EL (cell line): ENCODE measurements at places on chromosomes 7 and 10.
A peak's percentile ranks its signal among the peaks of the same experiment; 100 is the strongest.

GRCh38 chr7:124269774-124270173 is 236.9 kb upstream of the TMEM229A start:
- DNase-seq, result no peak

DNA sequence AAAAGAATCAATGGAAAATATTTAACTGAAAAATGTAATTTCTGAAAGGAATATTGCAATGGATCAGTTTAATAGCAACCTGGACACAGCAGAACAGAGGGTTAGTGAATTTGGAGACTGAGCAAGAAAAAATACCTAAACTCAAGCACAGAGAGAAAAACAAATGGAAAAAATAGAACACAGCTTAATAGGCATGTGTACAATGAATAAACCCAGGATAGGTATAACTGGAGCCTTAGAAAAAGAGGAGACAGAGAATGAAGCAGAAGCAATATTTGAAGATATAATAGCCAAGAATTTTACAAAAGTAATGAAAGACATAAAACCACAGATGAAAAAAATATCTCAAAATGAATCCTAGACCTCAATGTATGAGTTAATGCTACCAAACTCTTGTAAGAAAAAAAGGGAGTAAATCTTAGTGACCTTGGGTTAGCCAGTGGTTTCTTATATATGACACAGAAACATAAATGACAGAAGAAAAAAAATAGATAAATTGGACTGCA is 2.9 kb upstream of the DNAJC1 start:
- no peak for DNase-seq

DNA sequence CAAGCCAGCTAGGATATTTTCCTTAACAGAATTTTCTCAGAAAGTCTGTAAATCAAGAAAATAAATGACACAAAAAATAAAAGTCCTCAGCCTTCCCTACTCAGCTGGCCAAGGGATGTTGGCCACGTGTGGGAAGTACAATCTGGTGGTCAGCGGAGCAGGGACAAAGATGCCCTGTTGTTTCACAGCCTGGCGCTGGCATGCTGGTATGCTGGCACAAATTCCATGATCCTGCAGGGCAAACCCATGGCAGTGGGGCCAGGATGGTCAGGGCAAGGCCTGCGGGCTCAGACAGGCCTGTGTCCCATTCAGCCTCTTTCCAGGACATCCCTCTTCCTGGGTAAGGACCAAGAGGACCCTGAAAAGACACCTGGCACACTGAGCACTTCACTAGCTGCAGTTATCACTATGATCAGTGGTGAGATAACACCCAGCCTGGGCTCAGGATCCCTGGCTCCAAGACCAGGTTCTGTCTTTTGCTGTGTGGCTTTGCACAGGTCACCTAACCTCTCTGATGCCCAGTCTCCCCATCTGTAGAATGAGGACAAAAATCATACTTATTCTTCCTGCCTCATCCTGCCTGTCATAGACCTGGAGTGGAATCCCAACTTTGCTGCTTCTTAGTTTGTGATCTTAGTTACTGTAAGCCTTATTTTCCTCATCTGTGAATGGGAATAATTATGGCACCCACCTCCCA is 10.8 kb upstream of the HSPA12A start:
- DNase-seq, result no peak

GRCh38 chr10:68184546-68184945 is 47.4 kb downstream of the ATOH7 start:
- DNase-seq, result no peak

- no peak for DNase-seq
These were observed 124.2 kb downstream of the ATE1 start for GRCh38 chr10:121803611-121804010.

DNA sequence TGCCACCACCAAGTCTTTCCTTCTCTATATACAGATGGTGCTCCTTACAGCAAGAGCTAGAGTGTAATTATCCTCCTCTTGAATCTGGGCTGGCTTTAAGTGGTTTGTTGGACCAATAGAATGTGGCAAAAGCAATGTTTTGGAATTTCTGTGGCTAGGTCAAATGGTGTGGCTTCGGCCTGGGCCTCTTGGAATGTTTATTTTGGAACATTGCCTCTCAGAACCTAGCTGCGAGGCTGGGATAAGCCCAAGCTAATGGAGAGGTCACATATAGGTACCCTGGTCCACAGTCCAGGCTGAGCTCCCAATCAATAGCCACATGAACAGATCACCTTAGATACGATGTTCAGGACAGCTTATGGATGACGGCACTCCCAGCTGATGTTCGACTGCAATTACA is 556.7 kb downstream of the TYW1 start:
- no peak for DNase-seq

DNA sequence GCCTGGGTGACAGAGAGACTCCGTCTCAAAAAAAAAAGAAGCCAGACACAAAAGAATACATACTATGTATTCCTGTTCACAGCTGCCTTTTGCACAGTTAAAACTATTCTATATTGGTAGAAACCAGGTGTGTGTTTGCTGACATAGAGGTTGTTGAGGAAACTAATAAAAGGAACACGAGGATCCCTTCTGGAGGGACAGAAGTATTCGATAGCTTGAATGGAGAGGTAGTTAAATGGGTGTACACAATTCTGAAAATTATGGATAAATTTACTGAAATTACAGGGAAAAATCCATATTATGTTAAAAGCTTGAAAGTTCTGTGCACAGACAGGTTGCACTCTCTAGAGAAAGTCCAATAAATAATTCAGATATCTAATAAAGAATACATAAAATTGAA is 71.5 kb downstream of the CUBN start:
- DNase-seq, result no peak

DNA sequence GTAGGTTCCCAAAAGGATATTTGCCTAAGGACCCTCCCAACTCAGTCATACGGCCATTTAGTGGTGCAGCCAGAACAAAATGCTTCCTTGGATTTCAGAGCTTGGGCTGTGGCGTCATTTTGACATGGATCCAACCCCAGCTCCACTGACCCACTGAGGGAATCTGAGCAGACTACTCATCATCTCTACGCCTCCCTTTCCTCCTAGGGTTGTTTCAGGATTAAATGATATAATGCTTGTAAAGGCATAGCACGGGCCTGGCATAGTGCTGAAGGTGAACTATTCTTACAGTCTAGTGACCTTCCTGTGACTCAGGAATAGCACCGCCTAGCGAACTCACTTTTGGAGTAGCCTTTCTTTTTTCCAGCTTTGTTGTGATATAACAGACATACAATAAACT is 70.3 kb upstream of the LOXL4 start:
- DNase-seq, result no peak

GRCh38 chr10:34792881-34793280 is 22.2 kb downstream of the PARD3 start:
- no peak for DNase-seq

DNA sequence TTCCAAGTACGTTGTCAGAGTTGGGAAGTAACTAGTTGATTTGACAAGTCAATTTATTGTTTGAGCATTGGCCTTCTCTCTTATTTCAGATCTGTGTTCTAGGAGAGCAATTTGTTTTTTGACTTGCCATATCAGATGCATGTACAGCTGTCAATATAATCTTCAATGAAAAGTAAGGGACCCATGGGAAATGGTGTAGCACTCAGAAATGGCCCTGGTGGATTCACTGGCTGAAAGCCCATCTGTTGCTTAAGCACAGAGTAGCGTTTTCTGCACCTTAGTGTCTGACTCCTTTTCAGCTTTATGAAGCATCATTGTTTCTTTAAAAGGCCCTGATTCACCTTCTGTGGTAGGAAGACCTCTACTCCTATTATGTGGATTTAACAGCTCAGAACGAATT is 10.2 kb downstream of the GARS1 start:
- DNase-seq, result no peak

DNA sequence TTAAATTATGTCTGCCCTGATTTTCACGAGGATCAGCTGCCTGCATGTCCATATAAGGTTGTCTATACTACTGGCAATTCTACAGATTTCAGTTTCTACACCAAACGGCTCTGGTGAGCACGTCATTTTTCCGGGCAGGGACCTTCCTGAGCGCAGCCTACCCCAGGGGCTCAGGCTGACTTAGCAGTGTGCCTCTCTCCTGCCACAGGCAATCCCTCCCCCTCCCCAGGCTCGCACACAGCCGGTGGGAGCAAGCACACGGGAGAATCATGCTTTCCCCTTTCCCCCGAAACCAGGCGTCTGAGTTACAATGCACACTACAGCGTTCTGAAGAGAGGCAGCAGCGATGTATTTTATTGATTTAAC is 1.7 kb downstream of the KLF6 start:
- DNase-seq, result peak; percentile 86

DNA sequence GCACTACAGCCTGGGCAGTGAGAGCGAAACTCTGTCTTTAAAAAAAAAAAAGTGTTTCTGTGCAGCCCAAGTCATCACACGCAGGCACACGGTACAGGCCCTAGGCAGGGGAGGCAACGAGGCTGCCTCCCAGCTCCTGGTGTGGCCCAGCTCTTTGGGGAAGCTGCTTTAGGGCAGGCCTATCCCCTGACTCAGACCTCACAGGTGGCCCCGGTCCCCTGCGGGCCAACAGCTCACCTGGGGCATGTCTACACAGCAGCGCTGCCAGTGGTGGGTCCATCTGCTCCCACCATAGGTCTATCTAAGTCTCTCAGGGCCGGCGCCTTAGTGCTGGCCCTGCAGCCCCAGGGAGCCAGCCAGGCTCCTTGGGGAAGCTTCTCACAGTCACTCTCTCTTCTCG is 31.4 kb downstream of the ZAN start:
- DNase-seq, result no peak

GRCh38 chr10:18822156-18822555 is 162.9 kb downstream of the ARL5B start:
- peak; percentile 1 for DNase-seq

GRCh38 chr7:139895141-139895829 is 66.2 kb downstream of the TBXAS1 start:
- no peak for DNase-seq

GRCh38 chr7:71868797-71869196 is 543.3 kb downstream of the CALN1 start:
- no peak for DNase-seq
